ENCODE measurements at places on chromosomes 2 and 18.

DNA sequence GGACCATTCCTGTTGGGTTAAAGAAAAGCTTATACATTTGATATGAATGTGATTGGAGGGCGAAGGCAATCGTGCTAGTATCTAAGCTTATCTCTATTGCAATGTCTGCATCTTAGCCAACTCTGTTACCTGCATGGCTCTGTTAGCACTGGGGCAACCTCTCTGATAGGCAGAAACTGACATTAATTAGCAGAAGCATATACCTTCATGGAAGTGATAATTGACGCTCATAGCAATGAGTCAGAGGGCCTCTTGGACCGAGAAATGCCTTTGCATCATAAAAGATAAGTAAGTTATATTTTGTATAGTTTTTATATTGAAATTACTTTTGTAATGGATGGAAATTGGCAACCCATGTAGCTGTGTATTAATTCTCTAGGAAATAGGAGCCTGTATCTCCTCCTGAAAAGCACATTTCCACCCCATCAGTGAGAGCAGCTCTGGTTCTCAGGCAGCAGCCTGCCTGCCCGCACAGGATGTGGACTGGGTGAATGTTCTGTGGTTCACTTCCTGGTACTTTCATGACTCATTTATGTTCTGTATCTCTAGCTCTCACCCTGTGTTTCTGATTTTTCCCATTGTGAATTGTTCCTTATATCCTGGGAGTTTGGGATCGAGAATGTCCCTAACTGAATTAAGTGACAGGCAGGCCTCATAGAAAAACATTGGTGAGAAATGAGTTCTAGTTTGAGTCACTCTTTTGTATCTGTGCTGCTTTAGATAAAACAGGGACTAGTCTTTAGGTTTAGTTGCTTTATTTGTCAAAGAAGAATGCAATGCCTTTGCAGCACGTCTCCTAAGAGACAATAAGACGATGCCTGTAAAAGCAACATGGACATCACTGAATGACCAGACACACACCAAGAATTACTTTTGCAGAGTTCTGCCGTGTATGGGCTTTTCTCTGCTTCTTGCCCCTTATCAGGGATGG, 344.9 kb downstream of the DCDC2C start:
- no peak for DNase-seq

GRCh38 chr18:47149457-47150028, 757 bp downstream of the HDHD2 start:
- DNase-seq: peak; percentile 44

DNA sequence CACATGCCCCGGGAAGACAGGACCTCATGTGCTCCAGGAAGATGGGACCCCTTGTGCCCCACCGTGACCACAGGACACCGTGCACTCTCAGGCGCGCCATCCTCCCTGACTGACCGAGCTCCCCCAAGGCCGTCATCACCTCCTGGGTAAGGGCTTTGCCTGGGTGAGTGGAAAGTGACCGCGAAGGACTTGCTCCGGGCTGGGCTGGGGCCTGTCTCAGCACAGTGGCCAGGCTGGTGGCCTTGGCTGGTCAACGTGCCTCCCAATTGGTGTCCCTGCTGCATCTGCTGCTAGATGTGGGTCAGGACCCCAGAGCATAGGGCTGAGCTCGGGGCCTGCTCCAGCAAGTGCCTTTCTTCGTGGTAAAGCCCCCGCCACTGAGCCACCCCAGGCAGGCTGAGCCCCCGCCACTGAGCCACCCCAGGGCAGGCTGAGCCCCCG, 69.7 kb upstream of the CTDP1 start:
- peak; percentile 35 for DNase-seq

GRCh38 chr2:86775338-86775737, 15.4 kb downstream of the CD8A start:
- DNase-seq: no peak

DNA sequence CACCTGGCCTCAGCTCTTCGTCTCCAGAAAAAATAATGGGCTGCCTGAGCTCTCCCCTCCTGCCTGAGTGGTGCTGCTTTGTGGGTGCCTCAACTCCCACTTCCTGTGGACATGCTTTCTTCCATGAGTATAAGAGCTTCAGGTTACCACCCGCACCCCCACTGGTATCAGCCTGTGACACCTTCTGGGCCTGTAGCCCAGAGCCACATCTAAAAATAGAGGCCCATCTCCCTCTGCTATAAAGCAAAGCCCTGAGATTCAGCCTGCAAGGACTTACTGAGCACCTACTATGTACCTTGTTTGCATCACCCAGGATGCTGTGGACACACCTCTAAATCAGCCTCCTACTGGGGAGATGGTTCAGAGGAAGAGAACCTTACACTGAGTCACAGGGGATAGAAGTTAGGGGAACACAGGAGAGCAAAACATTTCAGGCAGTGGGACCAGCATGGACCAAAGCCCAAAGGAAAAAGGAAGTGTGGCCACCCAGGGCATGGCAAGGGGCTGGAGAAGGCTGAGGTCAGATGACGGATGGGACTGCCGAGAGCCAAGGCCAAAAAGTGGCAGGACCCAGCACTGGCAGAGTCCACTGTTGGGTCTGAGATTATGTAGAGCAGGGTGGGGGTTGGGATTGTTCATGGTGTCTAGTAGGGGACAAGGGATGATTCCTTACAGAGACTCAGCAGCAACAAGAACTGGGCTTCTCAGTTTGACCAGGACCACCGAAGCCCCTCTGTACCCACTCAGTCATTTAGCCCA, 123.7 kb upstream of the PPP1CB start:
- no peak for DNase-seq

GRCh38 chr2:2703762-2704427, 372.8 kb upstream of the MYT1L start:
- no peak for DNase-seq

- no peak for DNase-seq
These were observed 38.9 kb downstream of the DHX57 start for GRCh38 chr2:38836791-38837190.

GRCh38 chr2:229684942-229685562, 29.3 kb downstream of the DNER start:
- no peak for DNase-seq

GRCh38 chr2:30503007-30503694, 56.1 kb downstream of the LCLAT1 start:
- no peak for DNase-seq

DNA sequence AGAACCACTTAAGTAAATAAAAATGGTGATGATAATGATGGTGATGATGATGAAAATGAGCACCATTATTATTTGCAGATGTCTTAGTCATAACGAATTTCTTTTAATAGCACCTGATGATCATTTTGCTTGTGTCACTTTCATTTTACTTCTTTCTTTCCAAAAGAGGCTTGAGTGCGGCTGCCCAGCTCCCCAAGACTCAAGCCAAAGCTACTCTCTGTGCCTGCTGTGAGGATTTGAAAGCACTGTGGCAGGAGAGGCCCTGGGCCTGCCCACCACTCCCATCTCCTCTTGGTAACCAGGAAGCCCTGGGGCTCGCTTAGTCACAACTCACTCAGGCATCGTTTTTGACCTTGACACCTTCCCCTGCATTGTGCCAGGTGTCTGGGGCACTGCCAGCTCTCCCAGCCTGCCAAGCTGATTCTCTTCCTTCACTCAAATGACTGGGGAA, 41.2 kb downstream of the RPL37A start:
- no peak for DNase-seq
